ENCODE measurements at places on chromosomes 5 and 9.

DNA sequence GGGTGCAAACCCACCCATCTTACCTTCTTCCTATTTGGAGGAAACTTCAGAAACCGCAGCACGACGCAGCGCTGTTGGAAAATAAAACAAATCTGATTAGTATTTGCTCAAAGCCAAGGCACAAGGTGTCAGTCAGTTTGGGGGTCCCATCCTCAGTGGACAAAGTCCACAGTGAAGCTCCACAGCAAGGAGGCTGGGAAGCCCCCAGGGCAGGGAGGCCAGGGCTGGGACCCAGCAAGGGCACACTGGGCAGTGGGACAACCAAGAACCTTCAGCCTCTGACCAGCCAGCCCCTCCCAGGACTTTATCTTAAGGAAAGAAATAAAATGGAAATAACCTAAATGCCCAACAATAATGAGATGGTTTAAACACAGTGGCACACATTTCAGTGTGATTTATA lies 11.3 kb downstream of the IPPK start:
- no peak for DNase-seq

DNA sequence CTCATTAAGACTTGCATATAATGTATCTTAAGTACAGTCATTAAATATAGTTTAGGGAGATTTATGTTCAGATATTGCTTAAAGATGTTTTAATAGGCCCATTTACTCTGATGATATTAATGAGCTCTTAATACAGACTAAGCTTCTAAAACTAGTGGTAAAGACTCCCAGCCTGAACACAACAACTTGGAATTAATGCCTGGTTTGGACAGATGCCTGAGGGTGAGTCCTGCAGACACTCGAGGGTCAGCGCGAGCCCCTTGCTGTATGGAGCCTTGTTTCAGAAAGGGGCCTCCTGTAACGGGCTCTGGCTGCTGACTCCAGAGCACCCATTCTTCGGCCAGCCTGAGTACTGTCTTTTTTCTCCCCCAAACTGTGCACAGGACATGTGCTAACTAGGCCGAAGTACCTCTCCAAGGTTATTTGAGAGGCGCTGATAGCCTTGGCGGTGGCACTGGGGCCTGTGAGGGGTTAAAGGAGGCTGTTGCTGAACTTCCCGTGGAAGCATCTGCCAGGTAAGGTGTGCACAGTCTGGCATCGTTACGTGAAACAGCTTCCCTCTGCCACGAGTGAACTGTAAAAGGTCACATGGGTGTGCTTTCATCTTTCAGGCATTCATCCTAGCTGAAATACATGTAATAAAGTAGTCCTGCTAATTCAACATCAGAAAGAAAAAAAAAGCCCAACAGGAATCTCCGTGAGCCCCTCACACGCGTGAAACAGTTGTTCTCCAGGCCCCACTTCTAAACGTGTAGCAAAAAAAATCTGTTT lies 113.4 kb downstream of the MVB12B start:
- no peak for DNase-seq

DNA sequence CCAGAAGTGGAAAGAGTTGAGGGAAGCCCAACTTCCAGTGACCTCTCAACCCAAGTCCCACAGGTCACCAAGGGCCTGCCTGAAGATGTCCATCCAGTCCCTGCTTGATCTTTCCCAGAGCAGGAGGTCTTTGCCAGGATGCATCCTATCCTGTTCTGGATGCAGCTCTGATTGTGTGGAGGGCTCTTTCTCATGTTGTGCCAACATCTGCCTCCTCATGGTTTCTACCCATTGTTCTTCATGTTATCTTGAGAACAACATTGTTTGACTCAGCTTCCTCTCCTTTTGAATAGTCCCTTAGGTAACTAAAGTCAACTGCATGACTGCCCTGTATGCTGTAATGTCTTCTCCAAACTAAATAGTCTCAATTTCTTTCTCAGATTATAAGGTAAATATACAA lies 169.3 kb downstream of the CCDC192 start:
- no peak for DNase-seq

- DNase-seq: no peak
Measured at GRCh38 chr5:59485629-59486439, 407.7 kb downstream of the PDE4D start.

DNA sequence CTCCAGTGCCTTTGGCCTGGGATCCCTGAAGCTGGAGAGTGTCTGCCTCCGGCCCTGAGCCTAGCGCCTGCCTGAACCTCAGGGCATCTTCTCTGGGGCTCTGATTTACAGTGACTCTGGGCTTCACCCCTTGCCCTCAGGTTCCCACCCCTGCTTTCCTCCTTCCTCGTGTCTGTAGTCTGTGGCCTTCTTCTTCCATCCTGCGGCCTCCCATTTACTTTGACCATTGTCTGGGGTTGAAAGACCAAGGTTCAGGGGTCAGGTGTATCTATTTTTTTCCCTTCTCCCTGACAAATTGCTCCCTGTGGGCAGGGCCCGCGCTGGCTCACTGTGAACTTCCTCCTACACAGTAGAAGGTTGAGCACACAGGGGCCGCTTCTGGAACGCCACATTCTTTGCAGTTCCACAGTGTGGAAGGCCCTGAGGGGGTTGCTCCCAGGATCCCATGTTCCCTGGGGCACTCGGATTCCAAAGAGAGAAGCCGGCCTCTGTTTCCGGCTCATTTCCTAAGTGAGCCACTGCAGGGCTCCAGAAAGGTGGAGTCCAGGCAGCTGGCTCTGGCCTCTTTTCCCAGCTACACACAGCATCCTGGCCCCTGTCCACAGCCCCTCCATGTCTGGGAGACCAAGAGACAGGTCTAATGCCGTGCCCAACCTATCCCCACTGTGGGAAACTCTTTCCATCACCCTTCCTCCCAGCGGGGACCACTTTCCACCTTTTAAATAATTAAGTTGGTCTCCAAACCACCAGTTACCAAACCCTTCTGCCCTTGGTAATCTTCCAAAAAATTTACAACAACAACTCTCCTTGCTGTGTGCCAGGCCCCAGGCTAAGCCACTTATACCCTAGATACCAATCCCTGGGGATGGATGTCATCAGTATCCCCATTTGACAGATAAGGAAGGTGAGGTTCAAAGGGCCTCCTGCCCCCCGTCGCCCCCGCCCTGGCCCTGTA lies 140.3 kb upstream of the IER5L start:
- DNase-seq: no peak

DNA sequence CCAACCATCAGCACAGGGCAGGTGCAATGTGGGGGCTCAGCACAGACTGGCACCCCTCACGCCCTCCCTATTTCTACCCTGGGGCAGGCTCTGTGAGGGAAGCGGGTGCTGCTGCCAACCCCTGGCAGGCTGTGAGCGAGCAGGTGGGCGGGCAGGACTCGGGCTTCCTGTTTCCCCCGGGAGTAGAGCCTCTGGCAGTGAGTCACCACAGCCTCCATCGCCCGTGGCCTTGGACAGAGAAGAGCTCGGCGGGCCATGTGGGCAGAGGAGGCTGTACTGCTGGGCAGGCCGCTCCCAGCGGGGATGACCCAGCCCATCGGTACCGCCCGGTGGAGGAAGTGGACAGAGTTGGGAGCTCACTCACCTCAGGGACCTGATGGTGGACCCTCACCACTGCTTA lies 16.6 kb downstream of the KCNT1 start:
- DNase-seq: no peak

DNA sequence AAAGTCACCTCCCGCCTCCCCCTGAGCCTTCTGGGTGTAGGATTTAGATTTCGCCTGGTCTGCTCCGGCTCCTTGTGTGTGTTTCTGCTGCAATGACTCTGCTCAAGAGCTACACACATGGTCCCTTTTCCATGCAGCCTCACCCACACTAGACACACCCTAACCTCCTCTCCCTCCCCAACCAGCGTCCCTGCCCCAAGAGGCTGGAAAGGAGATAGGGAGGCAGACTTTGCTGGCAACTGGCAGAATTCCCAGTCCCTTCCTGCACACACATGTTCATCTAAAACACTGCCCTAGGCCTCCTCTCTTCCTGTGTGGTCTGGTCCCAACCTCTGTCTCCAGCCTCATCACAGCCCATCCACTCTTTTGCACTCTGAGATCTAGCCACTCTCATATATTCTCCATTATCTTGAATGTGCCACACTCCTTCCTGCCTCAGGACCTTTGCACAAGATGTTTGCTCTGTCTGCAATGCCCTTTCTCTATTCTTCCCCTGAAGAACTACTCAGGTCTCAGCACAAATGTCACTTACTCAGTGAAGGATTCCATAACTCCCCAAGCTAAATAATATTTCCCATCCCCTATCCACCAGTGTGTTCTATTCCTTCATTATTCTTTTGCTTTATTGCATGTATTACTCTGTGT lies 253.8 kb downstream of the CDK5RAP2 start:
- no peak for DNase-seq

- no peak for DNase-seq
Measured at GRCh38 chr5:33381243-33381642, 59.5 kb upstream of the TARS1 start.

- no peak for DNase-seq
Measured at GRCh38 chr9:111316796-111317195, 13.2 kb downstream of the OR2K2 start.

DNA sequence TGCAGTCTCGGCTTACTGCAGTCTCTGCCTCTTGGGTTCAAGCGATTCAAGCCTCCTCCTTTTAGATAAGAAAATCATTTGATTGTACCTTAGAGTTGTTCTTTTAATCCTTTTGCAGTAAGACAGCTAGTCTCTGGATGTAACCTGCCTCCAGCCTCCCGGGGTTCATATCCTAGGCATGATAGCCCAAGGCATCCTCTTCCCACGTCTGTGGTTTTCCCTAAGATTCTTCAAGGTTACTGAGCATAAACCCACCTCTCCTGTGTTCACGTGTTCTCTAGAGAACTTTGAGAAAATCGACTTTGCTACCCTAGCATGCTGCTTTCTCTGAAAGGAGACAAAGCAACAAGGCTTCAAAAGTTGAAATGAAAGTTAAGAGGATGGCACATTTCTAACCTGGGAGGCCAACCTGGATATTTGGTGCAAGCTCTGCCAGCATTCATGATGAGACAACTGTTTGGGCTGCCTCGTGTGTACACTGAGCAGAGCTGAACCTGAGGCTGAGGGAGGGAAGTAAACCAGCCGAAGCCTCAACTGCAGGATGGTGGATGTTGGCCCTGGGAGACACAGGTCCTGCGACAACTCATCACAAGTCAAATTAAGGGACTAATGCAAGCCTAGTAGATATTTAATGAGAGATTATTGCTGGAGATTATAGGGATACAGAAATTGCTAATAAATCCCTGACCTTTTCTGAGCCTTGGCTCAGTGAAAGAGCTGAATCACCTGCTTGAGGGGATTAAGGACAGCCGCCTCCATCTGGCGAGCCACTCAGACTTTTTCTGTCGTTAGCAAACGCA lies 261.8 kb downstream of the ARHGAP26 start:
- no peak for DNase-seq

DNA sequence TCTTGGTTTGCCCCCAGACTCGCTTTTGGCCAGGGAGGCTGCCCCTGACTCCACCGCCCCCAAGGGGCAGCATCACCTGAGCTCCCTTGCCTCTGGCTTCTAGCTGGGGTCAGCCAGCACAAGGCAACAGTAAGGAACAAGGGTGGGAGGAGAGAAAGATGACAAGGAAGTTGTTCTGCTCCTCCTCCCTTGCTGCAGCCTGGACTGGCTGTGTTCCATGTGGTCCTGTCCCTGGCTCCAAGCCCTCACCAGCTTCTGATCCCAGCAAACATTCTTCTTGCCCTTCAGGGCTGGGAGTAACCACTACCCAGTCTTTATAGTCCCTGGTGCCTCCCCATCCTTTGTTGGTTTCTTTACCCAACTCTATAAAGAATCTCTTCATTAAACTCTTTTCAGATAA lies 100.3 kb upstream of the SPIN1 start:
- no peak for DNase-seq

DNA sequence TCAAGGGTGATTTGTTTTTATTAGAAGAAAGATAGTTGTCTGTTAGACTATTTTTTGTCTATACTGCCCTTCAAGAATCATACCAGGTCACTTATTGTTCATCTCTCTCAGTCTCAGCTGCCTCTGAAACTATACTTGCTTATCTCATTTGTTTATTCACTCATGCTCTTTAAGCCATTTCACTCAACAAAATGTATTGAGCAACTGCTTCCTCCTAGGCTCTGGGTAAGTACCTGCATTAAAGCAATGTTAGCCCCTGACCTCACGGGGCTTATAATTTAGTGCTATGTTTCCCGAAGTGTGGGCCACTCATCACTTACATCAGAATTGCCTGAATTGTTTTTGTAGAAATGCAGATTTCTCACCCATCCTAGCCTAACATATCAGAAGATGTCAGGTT lies 100.9 kb downstream of the DPYSL3 start:
- DNase-seq: no peak

DNA sequence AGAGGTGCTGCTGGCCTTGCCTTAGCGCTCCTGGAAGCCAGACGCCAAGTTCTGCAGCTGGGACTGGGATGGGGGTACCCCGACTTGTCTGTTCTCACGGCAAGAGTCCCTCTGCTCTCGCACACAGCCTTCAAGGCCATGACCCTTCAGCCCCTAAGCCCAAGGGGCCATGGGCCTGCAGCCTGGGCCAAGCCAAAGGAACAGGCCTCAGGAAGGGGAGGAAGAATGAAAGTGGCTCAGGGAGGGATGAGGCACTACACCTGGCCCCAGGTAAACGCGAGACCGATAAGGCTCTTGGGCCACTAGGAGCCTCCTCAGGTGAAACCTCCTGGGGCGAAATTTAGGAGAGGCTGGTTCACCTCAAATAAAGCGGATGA lies 3.9 kb downstream of the EBF1 start:
- DNase-seq: peak; percentile 72

- DNase-seq: no peak
Measured at GRCh38 chr9:106969696-106970095, 106.7 kb downstream of the ZNF462 start.

GRCh38 chr9:130805510-130806326 lies 29.3 kb upstream of the ABL1 start:
- DNase-seq: no peak

DNA sequence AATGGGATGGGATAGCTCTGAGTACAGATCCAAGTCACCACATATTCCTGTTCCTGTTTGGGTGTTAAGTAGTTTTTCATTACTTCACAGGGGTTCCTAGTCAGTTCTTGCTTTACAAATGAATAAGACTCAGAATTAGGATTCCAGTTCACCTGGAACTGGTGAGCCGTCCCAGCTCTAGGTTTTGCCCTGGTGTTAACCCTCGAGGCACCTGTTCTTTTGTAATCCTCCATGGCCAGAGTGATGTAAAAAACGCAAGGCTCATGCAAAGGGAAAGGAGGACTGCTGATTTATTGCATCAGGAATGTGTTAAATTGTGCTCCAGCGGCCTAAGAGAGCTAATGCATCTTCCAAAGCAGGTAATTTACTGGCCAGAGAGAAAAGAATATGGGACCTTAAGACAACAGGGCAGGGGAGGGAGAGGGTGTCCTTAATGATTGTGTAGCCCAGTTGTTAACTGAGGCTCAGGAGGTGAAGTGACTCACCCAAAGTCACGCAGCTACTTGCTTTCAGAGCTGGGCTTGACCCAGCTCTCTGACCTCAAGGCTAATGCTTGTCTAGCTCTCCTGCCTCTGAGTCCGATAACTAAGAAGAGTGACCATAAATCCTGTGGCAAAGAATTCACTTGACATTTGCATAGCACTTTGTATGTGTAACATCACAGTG lies 70.5 kb downstream of the DMRT2 start:
- DNase-seq: no peak

- no peak for DNase-seq
Measured at GRCh38 chr5:177608243-177609075, 8.5 kb downstream of the B4GALT7 start.

- no peak for DNase-seq
Measured at GRCh38 chr9:33106827-33107621, 30.6 kb upstream of the SMU1 start.
